Osteoblast (primary cell): ENCODE measurements at places on chromosomes 5 and 9. TPM values are rescaled to one million over a fixed set of nuclear protein-coding genes. Genes with fewer than 3 reads are reported as not detected.

CDC20B gene
- total RNA-seq, result not detected in 2 replicates

CSNK1A1 gene
- 444 and 497 TPM in 2 replicates for total RNA-seq

SH3PXD2B gene
- 58.3 and 59.2 TPM in 2 replicates for total RNA-seq

- no peaks in the 10 kb centered on the region for H3K36me3 ChIP-seq
- H3K4me3 ChIP-seq, result no peak overlapping the region
- peaks cover 20% of the 10 kb centered on the region for H3K4me1 ChIP-seq
- H3K27ac ChIP-seq, result peak overlapping the region; percentile 76
- no peaks in the 10 kb centered on the region for H3K27me3 ChIP-seq
Measured at GRCh38 chr9:72428329-72428728, 63.3 kb upstream of the ZFAND5 start.

DNA sequence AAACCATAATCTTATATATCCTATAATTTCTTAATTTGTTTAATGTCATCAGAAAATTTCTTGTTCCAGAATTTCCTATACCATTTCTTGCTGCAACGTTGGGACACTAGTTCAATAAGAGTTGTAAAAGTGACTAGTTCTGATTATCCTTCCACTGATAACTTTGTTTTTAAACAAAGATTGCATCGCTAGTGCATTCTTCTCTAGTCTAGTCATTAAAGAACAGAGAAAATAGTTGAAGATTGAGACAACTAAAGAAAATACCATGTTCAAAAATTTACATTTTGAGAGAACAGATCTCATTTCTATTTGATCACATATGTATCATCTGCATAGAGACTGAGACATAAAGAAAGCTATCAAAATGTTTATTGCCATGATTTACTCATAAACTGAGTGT lies 1888.2 kb downstream of the EFNA5 start:
- H3K36me3 ChIP-seq, result no peaks in the 10 kb centered on the region
- H3K27me3 ChIP-seq, result no peaks in the 10 kb centered on the region
- no peaks in the 10 kb centered on the region for H3K4me1 ChIP-seq
- no peak overlapping the region for H3K27ac ChIP-seq
- no peak for DNase-seq

DNA sequence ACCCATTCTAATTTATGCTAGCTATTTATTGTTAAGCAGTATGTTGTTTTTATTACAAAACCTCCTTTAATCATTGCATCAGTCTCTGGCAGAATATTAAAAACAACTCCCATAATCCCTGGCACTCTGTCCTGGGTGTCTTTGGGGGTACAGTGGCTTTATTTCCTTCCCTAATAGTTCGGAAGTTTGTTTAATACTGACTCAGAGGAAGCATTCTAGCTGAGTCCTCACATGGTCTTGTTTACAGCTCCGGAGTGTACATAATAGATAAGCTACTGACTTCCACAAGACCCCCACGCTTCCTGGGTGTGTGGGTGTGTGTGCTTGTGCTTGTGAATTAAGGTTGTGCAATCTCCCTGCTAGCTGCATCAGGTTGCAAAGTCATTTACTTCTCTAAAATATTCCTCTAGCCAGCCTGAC lies 149.8 kb upstream of the CDKN2B start:
- peaks cover 26% of the 10 kb centered on the region for H3K4me1 ChIP-seq
- DNase-seq, result peak; percentile 37
- no peaks in the 10 kb centered on the region for H3K36me3 ChIP-seq
- H3K27ac ChIP-seq, result peak overlapping the region; percentile 50
- H3K27me3 ChIP-seq, result no peaks in the 10 kb centered on the region

- H3K36me3 ChIP-seq, result no peaks in the 10 kb centered on the region
- no peaks in the 10 kb centered on the region for H3K4me1 ChIP-seq
- peak; percentile 83 for DNase-seq
- H3K4me3 ChIP-seq, result no peak overlapping the region
Measured at GRCh38 chr5:56561-57290, 35.2 kb upstream of the PLEKHG4B start.

DNA sequence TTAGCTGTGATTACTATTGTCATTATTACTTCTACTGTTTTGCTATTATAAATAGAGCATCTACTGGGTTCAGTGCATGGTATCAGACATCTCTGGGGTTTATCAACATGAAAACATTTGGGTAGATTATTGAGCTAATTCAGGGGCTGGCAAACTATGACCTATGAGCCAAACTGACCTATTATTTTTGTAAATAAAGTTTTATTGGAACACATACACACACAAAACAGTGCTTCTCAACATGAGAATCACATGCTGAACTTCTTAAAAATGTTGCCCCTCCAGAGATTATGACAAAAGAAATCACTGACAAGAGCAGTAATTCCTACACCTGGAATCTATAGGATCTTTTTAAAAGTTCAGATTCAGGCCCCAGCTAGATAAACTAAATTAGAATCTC lies 30.4 kb downstream of the SLC31A2 start:
- no peak overlapping the region for H3K4me3 ChIP-seq
- peaks cover 84% of the 10 kb centered on the region for H3K36me3 ChIP-seq
- H3K27ac ChIP-seq, result no peak overlapping the region
- peaks cover 23% of the 10 kb centered on the region for H3K4me1 ChIP-seq
- no peak for DNase-seq

- no peaks in the 10 kb centered on the region for H3K36me3 ChIP-seq
- peaks cover 56% of the 10 kb centered on the region for H3K4me1 ChIP-seq
- no peak for DNase-seq
- peak within 1 kb of the TSS; percentile 77 for H3K27ac ChIP-seq
Measured at GRCh38 chr5:40679913-40680681, at the start of gene PTGER4. Gene PTGER4 (plus strand): TSS chr5:40679915. CDS start chr5:40680994, 1,079 bp downstream.

- peaks cover 41% of the 10 kb centered on the region for H3K4me1 ChIP-seq
- DNase-seq, result peak; percentile 66
- H3K4me3 ChIP-seq, result no peak overlapping the region
- peak overlapping the region; percentile 53 for H3K27ac ChIP-seq
- H3K36me3 ChIP-seq, result no peaks in the 10 kb centered on the region
Measured at GRCh38 chr5:134247428-134248224, 21.8 kb upstream of the PPP2CA start.

DNA sequence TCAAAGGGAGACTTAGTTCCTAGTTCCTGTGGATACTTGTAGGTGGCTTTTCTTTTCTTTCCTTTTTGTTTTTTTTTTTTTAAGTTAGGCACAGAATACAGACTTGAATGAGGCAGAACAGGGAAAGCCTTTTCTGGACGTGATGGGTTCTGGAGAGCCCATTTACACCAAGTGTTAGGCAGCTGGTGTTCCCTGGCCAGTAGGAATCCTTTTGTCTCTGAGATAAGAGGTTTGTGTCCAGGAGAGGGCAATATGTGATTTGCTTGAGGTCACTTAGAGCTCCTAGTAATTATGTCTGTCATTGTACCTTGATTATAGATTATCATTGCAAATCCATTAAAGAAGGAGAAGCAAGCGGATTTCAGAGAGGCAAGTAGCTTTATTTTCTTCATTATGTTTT lies 9.1 kb downstream of the MEGF10 start:
- no peak overlapping the region for H3K4me3 ChIP-seq
- H3K27me3 ChIP-seq, result peaks cover 22% of the 10 kb centered on the region
- no peak for DNase-seq
- H3K36me3 ChIP-seq, result no peaks in the 10 kb centered on the region
